Tracheal epithelial cell (primary cell): ENCODE measurements at places on chromosomes 4 and X. TPM values are rescaled to one million over a fixed set of nuclear protein-coding genes. Genes with fewer than 3 reads are reported as not detected.

DCHS2 gene
- under 0.01 TPM in 1 of 2 replicates, not detected in the other for total RNA-seq

RBM46 gene
- under 0.01 and 0.43 TPM in 2 replicates for total RNA-seq

SULT1E1 gene
- 0.24 and 0.64 TPM in 2 replicates for total RNA-seq

CLNK gene
- not detected in 2 replicates for total RNA-seq

SNCA gene
- 12.6 and 16.6 TPM in 2 replicates for total RNA-seq

GYPB gene
- not detected in 2 replicates for total RNA-seq

PNMA6F gene
- not detected in 2 replicates for total RNA-seq

PF4V1 gene
- total RNA-seq, result 2.7 TPM in 1 of 2 replicates, not detected in the other

SPOCK3 gene
- 0.64 and 0.96 TPM in 2 replicates for total RNA-seq

RHOXF2B gene
- under 0.01 TPM in 1 of 2 replicates, not detected in the other for total RNA-seq

GC gene
- total RNA-seq, result not detected in 2 replicates

GCNA gene
- total RNA-seq, result 0.72 and 2.6 TPM in 2 replicates

MRPL1 gene
- total RNA-seq, result 37.8 and 39.6 TPM in 2 replicates

DIPK2B gene
- under 0.01 TPM in 2 replicates for total RNA-seq

SYN1 gene
- under 0.01 TPM in 1 of 2 replicates, not detected in the other for total RNA-seq

HSFX4 gene
- not detected in 2 replicates for total RNA-seq

MAD2L1 gene
- total RNA-seq, result 2.3 and 4.1 TPM in 2 replicates

NR3C2 gene
- 0.64 and 6.0 TPM in 2 replicates for total RNA-seq

HPSE gene
- total RNA-seq, result 0.72 and 3.0 TPM in 2 replicates

GSX2 gene
- total RNA-seq, result not detected in 2 replicates

RTL3 gene
- not detected in 2 replicates for total RNA-seq

GAGE1 gene
- not detected in 2 replicates for total RNA-seq

REELD1 gene
- not detected in 2 replicates for total RNA-seq

POU4F2 gene
- total RNA-seq, result not detected in 2 replicates

LUZP4 gene
- not detected in 2 replicates for total RNA-seq

UGT2A1 gene
- total RNA-seq, result not detected in 2 replicates

F8A2 gene
- total RNA-seq, result 0.96 TPM in 1 of 2 replicates, not detected in the other

PRAF2 gene
- 4.6 and 4.9 TPM in 2 replicates for total RNA-seq

DCAF4L1 gene
- 0.21 and 0.48 TPM in 2 replicates for total RNA-seq

MAGEB10 gene
- total RNA-seq, result not detected in 2 replicates

PCDH10 gene
- under 0.01 TPM in 2 replicates for total RNA-seq

POU3F4 gene
- not detected in 2 replicates for total RNA-seq

HTN1 gene
- total RNA-seq, result not detected in 2 replicates

NPY1R gene
- total RNA-seq, result 0.96 TPM in 1 of 2 replicates, not detected in the other

HERC3 gene
- 32.8 and 37.1 TPM in 2 replicates for total RNA-seq

GPR82 gene
- total RNA-seq, result not detected in 2 replicates
